ENCODE measurements at places on chromosomes 6 and 20.

GRCh38 chr6:105488516-105489215, 85.8 kb upstream of the PREP start:
- DNase-seq = no peak

- DNase-seq = no peak
Measured at GRCh38 chr6:113185299-113185698, 671.8 kb upstream of the MARCKS start.

DNA sequence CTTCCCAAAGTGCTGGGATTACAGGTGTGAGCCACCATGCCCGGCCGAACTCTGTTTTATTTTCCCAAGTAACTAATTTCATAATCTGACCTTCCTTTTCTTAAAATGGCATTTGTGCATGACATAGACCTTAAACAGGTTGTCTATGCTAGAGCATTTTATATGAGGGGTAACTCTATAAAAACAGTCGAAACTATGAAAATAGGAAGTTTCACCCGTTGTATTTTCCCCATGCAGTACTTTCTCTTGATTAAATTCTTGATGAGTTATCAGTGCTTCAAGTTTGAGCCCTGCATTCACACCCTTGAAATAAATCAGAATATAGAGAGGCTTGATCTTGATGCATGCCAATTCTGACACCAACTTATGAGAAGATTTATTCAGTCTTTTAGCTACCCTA, 11.7 kb downstream of the TBPL1 start:
- no peak for DNase-seq

DNA sequence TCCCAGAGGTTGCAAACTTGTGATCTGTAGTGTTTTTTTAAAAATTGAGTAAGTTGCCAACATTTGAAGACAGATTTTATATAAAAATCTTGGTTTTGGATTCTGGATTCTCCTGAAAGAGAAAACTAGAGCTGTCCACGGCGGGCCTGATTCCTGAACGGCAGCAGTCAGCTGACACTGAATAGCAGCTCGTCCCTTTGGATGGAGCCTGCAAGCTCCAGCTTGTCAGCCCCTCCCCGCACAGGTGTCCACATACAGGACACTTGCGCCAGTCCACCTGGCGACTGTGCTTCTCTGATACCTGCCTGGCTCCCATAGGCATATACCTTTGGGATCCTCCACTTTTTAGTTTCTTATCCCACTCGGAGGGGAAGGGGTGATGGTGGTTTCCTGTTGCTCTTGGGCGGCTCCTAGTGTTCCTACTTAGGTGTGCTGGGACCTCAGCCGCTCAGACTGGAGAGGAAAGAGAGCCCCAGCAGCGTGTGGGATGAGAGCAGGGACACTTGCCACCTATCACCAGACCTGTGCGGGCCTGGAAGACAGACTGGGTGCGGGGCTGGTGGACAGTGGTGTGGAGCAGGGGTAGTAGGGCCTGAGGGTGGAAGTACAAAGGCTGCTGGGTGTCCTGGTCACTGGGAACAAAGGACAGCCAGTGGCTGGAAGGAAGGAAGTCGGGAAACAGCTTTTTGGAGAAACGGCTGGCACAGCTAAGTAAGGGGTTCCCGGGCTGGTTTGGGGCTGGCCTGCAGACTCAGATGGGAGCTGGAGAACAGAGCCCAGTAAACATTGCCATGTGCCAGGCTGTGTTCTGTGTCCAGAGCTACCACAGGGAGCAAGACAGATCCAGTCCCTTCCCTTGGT, 18.3 kb downstream of the GHRH start:
- no peak for DNase-seq

- no peak for DNase-seq
Measured at GRCh38 chr6:139037490-139037889, 8.9 kb downstream of the ABRACL start.

DNA sequence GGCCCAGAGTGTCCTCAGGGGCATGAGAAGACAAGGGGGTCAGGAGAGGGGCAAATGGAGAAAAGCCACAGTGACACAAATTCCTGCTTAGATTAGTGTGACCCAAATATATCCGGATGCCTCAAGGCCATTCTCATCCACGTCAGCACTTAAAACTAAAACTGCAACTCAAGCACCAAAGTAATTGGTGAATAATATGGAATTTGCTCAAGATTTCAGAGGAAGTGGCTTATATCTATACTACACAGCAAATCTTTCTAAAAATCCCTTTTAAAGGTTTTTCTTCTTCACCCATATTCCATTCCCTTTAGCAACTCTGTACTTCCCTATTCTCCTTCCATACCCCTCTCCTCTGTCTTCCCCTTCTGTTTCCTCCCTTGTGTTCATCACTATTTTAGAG, 15.2 kb downstream of the DEF6 start:
- no peak for DNase-seq

Data from transverse colon (tissue), 4 donors.